Germinal center (tissue), 1 donor: ENCODE measurements at places on chromosomes 7 and 10.

DNA sequence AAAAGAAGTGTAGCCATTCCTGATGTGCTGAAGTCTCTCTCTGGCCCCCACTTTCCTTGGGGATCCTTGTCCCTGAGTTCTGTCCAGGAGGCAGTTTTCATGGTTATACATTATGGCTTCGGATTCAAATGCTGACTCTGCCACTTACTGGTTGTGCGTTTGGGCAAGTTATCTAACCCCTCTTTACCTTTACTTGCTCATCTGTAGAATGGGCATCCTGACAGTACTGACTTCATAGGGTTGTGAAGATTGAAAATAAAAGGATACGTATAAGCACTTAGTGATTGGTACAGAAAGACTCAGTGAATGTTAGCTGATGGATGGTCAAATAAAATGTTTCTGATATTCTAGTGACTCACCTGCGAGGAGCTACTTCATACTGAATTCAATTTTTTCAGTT is 65.1 kb downstream of the TACR2 start:
- no peak for DNase-seq

DNA sequence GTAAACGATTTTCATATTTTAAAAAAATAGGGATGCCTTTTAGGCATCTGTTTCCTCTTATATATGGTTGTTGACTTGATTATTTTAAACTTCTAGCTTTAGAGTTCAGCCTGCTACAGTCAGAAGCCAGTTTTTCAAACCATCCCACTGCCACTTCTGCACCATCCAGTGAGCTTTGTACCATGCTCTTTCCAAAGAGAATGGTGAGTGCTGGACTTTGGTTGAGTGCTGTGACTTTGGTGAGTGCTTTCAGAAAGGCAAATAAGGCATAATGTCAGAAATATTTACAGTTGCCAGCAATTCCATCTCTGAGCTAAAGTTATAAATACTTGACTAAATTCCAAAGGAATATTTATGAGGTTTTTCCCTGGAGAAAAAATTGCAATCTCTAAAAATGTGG is 117.4 kb downstream of the IPMK start:
- DNase-seq = no peak

GRCh38 chr10:33386926-33387325 is 52.5 kb upstream of the NRP1 start:
- no peak for DNase-seq

- DNase-seq = no peak
Measured at GRCh38 chr10:116385994-116386809, 41.4 kb upstream of the PNLIPRP3 start.

DNA sequence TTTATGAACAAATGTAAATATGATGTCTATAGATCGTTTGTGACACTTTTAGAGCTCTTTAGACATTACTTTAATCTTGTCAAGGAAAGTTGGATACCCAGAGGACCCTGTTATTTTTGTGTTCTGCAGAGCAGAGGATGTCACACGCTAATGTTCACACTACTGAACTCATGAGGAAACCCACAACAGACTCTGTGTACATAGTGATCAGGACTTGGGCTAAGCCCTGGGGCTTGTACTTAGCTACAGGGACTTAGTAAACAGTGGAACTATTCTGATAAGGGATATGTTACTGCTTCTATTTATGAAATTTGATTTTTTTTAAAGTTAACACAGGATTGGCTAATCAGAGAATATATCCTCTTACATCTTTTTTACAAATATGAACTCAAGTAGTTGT is 36.1 kb upstream of the ZNF518A start:
- DNase-seq = no peak

- DNase-seq = no peak
Measured at GRCh38 chr7:114100810-114101209, 182.0 kb upstream of the PPP1R3A start.

GRCh38 chr7:100676501-100677306 is 3.2 kb downstream of the GNB2 start:
- DNase-seq = no peak
